ENCODE measurements at places on chromosomes 1 and 21. TPM values are rescaled to one million over a fixed set of nuclear protein-coding genes. Genes with fewer than 3 reads are reported as not detected.

ELF3 gene
- polyA plus RNA-seq: 43.8 TPM

PPIAL4G gene
- polyA plus RNA-seq: 0.21 TPM

CLDN19 gene
- polyA plus RNA-seq: 86.6 TPM

KCNK2 gene
- 1.8 TPM for polyA plus RNA-seq

CLCA1 gene
- polyA plus RNA-seq: 0.07 TPM

S100A11 gene
- polyA plus RNA-seq: 267 TPM

DNA sequence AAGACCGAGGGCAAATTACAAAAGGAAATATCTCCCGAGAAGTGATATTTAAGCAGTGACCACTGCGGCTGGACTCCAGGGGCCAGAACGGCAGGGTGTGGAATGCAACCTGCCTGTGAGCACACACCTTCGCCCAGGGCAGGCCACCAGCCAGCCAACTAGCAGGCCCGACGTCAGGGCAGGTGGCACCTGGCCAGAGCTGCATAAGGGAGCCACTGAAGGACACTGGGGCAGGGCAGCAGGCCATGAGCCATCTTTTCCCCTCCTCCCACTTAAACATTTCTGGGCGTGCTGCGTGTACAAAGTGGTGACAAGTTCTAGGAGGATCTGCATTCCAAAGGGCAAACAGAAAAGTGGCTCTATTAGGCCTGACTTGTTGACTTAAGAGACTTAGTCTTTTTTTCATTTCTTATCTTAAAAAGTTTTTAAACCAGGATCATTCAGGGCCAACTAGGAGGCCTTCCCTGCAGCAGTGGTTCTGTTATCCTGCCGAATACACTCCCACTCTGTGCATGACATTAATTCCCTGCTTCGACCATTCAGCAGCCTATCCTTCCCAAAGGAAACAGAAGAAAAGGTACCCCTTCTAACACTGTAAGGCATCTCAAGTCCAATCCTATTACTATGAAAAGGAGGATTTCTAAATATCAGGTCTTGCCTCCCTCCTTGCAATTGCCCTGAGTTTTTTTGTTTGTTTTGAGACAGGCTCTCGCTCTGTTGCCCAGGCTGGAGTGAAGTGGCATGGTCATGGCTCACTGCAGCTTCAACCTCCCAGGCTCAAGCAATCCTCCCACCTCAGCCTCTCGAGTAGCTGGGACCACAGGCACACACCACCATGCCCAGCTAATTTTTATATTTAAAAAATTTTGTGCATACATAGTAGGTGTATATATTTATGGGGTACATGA lies 96.3 kb downstream of the BCAR3 start:
- DNase-seq: no peak

DNA sequence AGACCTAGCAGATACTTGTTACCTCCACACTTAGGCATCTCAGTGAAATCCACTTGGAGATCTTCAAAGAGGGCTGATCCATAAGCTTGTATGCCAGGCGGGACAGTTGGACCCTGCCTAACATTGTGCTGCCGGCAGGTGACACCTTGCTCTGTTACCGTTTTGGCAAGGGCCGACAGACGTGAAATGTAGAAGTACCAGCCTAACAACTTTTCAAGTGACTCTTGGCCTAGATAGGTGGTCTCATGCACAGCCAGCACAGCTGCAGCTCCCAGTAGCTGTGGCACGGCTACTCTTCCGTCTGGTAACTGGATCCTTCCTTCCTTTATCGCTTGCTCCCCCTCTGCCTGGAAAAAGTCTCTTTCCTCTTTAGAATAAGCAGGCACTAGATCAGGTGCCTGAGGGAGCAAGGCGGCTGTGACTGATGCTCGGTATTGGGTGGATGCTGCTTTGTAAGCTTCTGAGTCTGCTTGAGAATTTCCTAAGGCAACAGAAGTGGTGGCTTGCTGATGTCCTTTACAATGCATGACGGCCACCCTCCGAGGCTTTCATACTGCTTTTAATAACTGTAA lies 713.5 kb downstream of the AMY1C start:
- DNase-seq: no peak

- no peak for DNase-seq
Observed at GRCh38 chr1:55329808-55330432, 114.8 kb upstream of the USP24 start.

GRCh38 chr1:21570885-21571284 lies 61.7 kb downstream of the ALPL start:
- no peak for DNase-seq

Data from left renal cortex interstitium (tissue), 4 donors.